ENCODE measurements at places on chromosomes 4 and X.
A peak's percentile ranks its signal among the peaks of the same experiment; 100 is the strongest.

GRCh38 chrX:153992180-153992579, 19.6 kb downstream of the TMEM187 start:
- DNase-seq = no peak

DNA sequence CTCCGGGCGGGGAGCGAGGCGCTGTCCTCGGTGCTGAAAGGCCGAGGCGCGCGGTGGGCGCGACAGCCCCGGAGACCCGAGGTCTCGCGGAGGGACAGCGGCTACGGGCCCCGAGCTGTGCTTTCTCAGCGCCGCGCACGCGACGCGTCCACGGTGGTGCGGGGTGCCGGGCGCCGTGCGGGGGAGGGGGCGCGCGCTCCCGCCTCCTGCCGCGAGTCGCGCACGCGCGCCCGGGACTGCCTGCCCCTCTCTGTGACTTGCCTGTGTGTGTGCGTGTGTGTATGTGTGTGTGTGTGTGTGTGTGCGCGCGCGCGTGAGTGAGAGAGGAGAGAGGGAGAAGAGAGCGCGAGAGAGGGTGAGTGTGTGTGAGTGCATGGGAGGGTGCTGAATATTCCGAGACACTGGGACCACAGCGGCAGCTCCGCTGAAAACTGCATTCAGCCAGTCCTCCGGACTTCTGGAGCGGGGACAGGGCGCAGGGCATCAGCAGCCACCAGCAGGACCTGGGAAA, at the start of gene GRIA2:
Gene GRIA2, plus strand, starts transcription at position 358 of the 511 bp plus-strand sequence. CDS start 315 bp downstream, outside the sequence.
- no peak for DNase-seq

DNA sequence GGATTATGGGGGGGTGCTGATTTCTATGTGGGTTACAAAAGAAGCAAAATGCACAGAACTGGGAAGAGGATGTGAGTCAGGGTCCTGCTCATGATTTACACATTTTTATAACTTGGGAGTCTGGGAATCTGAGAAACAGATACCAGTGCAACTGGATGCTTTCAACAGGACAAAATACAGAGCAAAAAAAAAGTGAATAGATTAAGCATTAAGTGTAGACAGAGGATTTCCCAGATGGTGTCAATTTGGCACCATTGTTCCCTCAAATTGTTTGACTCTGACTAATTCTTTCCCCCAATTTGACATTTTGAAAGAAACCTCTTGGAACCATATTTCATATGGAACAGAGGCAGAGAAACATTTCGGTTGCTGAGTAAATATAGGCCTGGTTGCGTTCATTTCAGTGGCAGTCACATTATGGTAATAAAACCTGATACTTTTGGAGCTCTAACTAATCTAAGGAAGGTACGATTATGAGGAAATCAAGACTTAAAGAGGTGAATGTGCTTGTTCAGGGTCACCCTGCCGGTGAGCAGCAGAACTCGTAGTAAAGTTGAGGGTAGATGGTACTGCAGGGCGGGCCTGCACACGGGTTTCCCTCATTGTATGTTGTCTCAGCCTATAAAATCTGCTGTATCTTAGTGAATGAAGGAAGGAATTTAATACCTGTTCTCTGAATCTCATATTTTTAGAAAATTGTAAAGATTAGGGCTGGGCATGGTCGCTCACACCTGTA, 18.7 kb upstream of the CDKL5 start:
- DNase-seq = no peak

GRCh38 chr4:147580396-147580795, 36.8 kb upstream of the TMEM184C start:
- DNase-seq = no peak

DNA sequence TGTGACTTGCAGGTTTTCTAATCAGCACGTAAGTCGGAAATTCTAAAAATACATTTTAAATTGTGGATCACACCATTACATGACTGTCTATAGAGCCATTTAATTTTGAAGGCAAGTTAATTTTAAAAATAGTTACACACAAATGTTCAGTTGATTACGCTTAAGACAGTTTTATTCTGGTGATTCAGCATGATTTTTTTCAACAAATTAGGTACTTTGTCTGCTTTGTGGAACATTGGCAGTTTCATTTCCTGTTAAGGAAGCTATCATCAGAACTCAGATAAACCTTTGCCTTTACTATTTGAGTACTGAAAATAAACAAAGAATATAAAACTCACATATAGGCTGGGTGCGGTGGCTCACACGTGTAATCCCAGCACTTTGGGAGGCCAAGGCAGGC, 19.5 kb downstream of the SAT1 start:
- no peak for DNase-seq

DNA sequence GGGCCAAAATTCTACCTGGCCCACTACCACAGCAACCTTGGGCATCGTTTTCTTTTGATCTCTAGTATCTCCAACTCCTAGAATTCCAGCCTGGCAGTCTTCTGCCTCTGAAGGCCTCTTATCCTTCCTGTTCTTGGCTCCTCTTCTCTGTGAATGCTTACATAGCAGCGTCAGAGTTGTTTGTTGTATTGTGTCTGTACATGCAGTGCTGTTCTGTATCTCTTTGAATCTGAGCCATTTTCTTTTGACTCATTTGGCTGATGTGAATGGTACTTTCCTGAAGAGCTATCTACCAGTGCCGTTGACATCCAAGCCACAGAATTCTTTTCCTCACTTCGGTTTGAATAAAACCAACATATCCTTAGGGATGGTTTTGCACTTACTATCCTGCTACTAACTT, 79.2 kb downstream of the TMEM164 start:
- DNase-seq = no peak

- no peak for DNase-seq
Observed at GRCh38 chrX:103878466-103879122, 46.5 kb upstream of the RAB9B start.

DNA sequence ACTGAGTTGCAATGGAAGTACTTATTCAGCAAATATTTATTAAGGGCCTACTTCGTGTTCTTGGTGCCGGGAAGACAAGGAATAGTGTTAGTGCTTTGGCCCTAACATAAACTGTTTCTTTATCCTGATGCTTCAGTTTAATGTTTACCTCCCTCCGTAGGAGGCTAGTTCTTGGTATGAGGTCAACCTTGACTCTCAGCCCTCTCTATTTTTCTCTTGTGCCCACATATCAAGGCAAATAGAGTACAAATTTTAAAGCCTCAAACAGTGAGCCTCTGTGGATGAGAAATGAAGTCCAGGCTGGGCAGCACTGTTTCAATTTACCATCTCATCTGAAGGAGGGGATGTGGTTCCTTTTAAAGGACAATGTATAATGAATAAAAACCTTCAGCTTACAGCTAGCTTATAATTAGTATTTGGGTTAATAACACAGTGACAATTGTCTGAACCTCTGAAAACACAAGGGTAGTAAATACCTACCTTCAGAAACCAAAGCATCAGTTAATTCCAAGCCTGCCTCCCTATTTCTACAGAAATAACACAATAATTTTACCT, 68.5 kb downstream of the SH3RF1 start:
- no peak for DNase-seq

DNA sequence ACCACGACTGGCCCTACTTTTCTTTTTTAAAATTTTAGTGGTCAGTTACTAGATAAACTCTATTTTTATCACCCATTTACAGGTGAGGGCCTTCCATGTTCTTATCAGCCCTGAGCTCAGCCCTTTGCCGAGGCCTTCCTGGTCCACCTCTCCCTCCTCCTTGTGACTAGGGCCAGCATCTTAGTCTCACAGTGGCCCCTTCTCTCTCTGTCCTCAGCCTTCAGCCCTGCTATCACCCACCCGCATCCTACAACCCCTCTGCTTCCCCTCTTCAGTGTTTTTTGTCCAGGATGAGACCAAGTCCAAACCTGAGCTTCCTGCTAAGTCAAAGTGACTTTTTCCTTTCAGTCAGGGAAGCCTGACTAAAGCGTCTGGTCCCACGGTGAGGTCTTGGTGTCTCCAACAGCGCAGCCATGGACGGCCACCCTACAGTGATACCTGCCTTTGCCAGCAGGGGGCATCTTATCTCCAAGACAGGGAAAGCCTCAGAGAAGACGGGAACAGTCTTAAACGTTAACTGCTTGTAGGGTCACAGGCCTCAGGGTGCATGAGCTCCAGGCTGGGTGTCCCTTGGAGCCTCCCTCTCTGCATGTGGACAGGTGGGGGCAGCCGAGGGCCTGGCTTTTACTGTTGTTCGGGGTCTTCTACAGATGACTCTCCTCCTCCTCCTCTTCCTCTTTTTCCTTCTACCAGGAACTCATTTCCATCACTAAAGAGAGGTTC, 11.7 kb upstream of the GAGE10 start:
- DNase-seq = peak; percentile 71

DNA sequence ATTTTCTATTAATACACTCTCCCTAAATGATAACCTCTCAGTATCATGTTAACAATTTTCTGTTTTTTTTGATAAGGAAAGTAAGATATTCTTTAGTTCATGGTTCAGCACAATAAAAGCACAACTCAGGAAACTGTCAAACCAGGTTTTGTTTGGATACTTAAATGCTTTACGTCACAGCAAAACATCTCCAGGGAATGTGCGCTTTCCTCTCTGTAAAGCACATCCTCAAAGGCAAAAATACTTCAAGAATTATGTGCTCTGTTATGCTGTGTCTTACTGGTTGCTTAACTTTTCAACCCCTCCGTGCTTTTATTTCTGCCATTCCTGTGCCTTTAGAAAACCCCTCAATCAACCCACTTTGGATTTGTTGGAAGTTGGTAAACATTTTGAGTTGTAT, 27.8 kb downstream of the SNX25 start:
- no peak for DNase-seq

DNA sequence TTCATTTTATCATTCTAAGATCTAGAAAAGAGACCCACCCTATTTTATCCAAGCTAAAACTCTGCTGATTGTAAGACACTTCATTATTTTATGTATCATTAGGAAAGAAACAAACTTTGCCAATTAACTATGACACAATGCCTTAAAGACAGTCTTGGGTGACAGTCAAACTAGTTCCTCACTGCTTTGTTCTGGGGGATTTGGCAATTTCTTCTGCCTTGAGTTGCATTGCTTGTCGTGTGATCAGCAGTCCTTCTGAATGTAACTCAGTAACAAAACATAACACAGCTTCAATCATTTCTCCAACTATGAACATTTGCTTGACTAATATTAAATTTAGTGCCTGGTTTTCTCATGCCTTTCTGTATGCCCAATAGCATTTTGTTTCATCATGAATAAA, 577.9 kb upstream of the DIPK2B start:
- DNase-seq = no peak

DNA sequence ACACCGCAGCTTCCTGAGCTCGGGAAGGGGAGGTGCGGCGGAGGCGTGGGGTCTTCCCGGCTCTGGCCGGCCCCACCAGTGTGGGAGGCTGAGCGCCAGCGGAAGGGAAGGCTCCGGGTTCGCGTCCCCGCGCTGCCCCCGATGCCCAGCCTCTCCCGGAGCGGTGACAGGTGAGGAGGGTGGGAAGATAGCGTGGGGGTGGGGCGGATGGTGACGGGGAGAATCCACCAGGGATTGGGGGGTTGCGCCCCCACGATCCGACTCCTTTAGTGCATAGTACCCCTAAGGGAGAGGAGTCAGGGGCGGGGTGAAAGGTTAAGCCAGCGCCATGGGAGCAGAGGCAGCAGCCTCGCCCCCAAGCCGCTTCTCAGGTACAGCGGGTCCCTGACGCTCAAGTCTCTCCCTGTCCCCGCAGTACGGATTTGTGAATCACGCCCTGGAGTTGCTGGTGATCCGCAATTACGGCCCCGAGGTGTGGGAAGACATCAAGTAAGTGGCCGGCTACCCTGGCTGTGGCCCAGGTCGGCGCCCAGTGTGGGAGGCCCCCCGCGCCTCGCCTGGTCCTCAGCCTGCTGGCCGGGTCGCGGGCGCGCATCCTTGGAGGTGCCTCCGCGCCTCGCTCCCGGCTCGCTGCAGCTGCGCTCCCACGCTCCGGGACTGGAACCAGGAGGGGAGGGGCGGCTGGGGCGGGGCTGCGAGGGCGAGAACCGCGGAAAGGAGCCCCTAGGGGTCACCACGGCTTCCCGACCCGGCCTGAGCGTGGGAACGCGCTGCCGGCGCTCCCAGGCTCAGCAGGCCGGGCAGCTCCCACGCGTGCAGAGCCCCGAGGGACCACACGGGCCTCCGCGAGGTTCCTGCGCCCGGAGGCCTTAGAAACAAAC, 791 bp downstream of the GUCY1B1 start:
- DNase-seq = no peak

GRCh38 chr4:23260511-23260910, 567.8 kb downstream of the GBA3 start:
- no peak for DNase-seq

- DNase-seq = no peak
Observed at GRCh38 chrX:48573690-48574269, 504 bp upstream of the RBM3 start.

- DNase-seq = no peak
Observed at GRCh38 chrX:112066813-112067212, 15.8 kb downstream of the TRPC5 start.

DNA sequence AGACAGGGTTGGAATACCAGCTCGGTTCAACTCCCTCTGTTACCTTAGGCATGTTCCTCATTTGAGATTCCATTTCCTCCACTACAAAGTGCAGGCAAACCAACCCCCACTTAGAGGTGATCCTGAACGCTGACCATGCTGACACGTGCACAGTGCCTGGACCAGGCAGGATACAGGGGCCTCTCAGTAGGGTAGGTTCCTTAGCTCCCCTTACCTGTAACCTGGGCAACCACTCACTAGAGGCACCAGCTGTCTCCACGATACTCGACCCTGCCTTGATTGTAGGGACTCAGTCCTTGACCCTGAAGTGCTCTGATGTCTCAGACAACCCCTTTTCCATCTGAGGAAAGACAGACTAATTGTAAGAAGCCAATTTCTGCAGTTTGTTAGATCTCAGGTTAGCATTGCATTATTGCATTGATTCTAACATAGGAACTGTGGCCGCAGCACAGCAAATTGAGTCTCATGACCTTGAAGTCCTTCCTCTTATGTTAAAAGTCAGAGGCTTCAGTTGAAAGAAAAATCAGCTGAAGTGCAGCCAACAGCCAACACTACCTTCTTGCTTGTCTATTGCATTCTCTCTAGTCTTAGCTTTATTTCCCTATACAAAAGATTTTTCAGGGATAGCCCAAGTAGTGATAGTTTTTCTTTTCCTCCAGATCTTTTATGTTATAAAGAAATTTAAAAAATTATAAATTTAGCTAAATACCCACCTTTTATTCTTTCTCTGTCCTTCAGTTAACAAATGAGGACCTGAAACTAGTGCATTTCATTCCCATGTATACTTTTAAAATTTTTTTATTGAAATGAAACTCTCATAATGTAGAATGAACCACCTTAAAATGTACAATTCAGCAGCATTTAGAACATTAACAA, 11.2 kb upstream of the C1QTNF7 start:
- DNase-seq = no peak

DNA sequence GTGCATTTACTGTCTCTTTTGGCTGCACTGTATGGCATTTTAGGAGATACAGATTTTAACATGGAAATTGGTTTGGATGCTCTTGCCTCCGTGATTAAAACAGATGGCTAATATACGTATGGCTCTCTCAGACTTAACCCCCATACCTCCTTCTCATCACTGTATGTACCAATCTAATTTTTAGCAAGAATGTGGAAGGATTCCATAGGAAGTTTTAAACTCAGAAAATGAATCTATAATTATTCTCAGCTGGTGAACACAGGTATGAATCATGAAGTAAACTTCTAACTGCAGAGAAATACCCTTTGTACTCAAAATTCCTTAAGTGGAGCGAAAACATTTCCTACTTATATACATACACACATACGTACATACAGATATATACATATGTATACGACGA, 210.5 kb upstream of the NEIL3 start:
- no peak for DNase-seq

GRCh38 chr4:146342600-146343192, 128.4 kb downstream of the REELD1 start:
- DNase-seq = peak; percentile 17

Measured in activated naive CD4-positive, alpha-beta T cell treated with anti-CD3 and anti-CD28 coated beads, Interleukin-2, amount 50 U/mL, for 16 hours (primary cell).